ENCODE measurements at places on chromosomes 2 and 18.
A peak's percentile ranks its signal among the peaks of the same experiment; 100 is the strongest.

DNA sequence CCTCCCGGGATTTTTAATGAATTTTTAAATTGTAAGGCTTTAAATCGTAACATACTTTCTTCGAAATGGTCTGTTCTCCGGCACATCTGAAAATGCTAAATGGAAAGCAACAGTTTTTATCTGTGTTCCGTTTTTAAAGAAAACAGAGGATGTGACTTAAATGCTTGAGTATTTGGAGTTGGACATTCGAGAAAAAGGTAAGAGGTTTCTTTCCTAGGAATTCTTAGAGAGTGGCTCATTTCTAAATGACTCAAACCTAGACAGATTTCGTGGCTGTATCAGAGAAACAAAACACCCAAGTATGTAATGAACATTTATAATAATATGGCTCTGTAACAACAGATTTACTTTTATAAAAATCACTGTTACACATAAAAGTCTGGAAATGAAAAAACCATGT is 177.6 kb upstream of the CCDC68 start:
- DNase-seq = no peak

DNA sequence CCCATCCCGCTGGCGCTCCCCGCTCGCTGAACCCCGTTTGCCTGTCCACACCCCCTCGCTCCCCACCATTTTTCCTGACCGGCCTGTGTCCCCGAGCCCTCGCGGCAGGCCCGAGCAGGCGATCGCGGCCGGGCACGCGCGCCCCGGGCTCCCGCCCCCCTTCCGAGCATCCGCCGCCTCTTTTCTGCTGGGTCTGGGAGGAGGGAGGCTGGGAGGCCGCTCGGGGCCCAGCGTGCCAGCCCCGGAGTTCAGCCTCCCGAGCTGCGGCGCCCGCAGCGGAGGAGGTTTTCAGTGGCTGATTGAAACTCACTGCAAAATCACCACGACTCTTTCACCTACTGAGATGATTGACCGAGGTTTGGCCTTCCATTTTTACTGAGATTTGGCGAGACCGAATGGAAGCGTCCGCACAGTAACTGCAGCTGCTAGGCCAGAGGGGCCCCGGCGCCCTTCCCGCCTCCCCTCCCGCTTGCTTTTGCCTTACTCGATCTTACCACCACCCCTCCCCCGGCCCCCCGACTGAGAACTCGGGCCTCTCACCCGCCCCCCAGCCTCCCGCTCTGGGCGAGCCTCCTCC is 4.8 kb downstream of the SOX11 start:
- no peak for DNase-seq

DNA sequence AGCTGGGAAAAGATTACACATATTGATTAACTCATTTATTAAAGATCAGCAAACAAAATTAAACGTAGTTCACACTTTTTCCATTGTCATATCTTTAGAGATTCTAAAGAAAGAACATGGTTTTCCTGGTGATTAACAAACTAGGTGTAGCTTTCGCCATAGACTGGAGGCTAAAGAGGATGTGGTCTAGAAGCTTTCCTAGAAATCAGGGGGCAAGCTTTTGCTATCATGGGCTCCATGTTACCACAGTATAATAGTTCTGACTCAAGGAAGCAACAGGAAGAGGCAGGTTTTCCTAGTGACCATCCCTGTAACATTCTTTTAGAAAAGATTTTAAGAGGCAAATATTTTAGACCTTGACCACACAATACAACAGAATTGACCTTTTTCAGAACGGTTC is 232.7 kb downstream of the METTL4 start:
- DNase-seq = no peak

DNA sequence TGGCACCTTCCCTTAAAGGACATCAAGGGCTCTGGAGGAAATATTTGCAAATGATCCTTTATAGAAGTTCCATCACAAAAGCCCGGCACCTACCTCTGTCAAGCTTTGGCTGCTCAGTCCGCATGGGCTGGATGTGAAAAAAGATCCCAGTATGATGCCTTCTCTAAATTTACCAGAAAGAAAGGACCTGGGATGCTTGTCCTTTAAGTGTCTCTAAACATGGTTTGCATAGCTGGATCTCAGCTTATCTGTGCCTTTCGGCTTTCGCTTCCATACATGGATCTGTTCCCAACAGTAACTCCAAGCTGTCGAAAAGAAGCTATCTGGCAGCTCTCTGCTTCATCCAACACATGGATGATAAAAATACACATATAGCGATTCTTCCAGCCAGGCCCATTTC is 60.4 kb upstream of the SLC8A1 start:
- DNase-seq = no peak

GRCh38 chr2:144430722-144431391 is 89.1 kb downstream of the ZEB2 start:
- no peak for DNase-seq

DNA sequence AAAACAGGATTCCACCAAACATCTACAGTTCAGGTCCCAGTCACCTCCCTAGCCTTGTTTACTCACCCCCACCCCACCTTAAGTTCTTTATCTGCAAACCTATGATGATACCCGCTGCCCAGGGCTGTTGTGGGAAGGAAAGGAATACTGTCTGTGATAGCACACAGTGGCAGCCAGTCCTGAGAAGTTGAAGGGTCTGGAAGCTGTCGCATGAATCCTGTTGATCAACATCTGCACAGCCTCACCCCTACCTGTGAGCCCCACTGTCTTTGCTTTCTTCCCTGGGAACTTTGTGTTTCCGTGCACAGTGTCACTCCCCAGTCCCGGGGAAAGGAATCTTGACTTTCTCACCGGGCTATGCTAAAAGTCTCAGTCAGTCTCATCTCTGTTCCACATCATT is 160.7 kb upstream of the EPAS1 start:
- no peak for DNase-seq

DNA sequence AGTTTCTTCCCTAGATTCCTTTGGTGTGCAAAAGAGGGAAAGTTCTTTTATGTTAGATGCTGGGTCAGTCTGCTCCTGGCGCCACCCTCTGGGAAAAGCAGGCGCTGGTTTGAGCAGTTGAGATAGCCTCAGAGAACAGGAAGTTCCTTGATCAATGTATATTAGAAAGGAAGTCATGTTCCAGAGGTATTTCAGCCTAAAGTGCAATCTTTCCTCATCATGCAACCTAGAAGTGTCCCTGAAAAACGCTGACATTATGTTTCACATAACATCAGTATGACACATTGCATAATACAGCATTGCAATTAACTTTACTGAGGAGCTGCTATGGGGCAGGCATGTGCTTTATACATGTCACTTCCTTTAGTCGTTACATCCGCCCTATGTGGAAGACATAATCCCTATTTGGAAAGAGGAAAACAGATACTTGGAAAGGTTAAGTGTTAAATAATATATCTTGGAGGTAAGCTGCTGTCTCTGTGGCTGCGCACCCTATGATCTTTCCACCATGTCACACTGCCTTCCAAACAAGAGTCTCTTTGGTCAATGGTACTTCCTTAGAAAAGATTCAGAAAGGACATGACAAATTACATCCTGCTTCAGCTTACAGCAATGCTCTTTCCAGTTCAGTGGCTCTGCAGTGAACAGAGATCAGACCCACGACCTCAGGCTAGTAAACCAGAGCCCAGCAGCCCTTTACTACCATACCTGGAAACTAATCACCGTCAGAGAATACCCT is 369.7 kb downstream of the RAD51AP2 start:
- no peak for DNase-seq

DNA sequence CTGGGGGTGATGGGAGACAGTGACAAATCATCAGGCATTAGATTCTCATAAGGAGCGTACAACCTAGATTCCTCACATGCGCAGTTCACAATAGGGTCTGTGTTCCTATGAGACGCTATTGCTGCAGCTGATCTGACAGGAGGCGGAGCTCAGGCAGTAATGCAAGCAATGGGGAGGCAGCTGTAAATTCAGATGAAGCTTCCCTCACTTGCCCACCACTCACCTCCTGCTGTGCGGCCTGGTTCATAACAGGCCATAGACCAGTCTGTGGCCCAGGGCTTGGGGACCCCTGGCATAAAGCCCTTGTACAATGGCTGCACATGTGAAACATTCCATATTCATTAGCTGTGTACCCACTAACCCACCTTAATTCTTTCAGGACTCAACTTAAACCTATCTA is 18.0 kb downstream of the NMUR1 start:
- peak; percentile 7 for DNase-seq

DNA sequence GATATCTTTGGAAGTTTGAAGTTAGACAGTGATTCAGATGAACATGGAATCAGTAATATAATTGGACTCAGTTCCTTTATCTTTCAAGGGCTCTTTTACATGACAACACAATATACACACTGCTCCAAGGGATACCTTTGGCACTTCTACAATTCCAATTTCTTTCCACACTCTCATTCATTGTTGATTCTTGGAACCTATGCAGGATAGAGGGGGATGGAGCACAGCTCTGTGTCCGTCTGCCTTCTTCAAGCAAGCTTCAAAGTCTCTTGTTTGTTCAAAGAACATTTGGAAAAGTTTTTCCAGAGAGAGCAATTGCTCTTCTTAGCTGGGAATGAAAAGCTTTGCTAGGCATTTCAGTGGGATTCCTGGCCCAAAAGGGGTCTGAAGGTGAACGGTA is 276.2 kb upstream of the ZEB2 start:
- DNase-seq = no peak

DNA sequence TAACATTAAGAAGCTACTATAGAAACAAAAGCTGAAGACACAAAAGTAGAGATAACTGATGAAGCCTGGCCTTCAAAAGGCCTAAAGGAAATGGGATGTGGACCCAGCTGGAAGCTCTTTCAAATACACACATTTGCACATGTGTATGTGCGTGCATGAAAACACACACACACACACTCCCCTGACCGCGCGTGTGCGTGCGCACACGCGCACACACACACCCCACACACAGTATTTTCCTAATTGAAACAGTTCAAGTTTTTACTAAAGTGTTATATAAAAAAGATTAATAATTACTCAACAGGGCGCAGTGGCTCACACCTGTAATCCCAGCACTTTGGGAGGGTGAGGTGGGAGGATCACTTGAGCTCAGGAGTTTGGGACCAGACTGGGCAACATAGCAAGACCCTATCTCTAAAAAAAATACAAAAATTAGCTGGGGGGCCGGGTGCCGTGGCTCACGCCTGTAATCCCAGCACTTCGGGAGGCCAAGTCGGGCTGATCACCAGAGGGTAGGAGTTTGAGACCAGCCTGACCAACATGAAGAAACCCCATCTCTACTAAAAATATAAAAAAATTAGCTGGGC is 111.5 kb downstream of the PLEKHM3 start:
- no peak for DNase-seq

DNA sequence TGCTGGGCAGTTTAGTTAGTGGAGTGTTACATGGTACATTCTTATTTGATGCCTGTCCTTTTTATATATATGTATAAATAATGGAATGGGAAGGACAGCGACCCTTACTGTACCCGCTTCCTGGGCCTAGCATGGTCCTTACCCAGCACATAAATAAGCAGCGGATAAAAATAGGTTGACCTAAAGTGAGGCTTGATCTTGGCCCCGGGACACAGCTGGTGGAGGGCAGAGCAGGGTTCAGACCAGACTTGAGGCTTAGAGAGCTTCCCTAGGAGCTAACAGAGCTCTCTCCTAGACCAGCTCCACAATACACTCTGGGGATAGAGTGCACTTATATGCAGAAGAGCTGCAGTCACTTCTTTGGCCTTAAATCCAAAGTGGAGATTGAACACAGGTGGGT is 46.9 kb upstream of the RPL31 start:
- DNase-seq = no peak

GRCh38 chr2:71173096-71173495 is 42.7 kb downstream of the MPHOSPH10 start:
- DNase-seq = no peak

- DNase-seq = no peak
These were observed 134.2 kb downstream of the DYSF start for GRCh38 chr2:71587509-71588073.

GRCh38 chr2:174389542-174389941 is 6.0 kb upstream of the SCRN3 start:
- no peak for DNase-seq

GRCh38 chr18:63255435-63255834 is 64.1 kb downstream of the BCL2 start:
- no peak for DNase-seq

DNA sequence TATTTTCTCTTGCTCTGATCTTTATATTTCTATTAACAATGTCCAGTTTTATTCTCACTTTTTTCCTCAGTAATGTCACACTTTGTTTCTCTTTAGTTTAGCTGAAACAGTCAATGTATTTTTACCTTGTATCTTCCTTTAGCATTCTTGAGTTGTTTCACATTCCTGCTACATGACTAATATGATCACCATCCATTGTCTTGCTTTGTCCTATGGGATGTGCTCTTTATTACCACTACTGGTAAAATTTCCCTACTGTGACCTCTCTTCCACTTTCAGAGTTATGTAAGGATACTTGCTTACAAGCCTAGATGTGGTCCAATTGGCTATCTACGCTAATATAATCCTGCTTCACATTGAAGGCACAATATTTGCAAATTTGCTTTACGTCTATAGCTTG is 457.9 kb downstream of the PIK3C3 start:
- no peak for DNase-seq

GRCh38 chr2:203683421-203683820 is 23.0 kb upstream of the CD28 start:
- no peak for DNase-seq

GRCh38 chr2:194104687-194105086 is 1552.3 kb upstream of the SLC39A10 start:
- DNase-seq = no peak

DNA sequence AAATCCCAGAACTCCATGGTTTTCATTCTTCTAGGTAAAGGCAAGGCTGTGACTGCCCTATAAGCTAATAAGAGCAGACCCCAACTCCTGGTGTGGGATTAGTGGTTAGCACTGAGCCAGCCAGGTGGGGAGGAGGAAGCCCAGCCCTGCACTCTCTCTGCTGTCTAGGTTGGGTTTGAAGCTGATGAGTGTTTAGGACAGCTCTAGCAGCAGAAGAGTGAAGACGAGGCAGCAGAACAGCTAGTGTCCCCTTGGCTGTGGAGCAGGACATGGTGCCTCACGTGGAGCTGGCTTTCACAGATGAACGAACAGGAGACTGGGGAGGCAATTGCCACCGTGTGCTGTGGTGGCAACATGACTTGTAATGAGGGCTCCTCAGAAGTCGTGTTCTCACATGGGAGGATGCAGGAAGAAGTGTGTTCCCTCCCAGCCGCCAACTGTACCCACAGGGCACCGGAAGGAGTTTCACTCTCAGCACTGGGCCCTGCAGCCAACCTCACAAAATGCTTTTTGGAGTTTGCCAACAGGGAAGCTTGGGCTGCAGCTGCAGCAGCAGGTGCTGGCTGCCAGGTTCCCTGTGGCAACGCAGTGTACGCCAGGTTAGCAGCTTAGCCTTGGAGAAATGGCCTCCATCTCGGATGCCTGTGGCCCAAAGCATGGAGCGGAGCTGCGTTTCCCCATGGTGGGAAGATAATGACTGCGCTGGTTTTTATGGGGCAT is 328.2 kb downstream of the SETBP1 start:
- DNase-seq = no peak

DNA sequence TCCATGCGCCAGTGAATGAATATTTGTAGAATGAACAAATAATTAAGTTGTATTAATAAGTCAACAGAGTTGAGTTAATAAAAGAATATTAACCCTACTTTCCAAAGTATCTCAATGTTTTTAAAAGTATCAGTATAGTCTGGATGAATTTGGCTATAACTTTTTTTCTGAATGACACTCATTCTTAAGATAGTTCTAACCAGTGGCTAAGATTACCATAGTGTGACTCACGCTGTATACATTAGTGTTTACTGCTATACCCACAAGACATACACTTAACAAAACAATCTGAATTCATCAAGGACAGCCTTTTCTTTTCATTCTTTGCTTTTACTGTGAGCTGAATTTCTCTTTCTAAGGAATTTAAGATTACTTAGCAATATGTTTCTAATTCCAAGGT is 77.0 kb upstream of the PDE1A start:
- DNase-seq = no peak
